ENCODE measurements at places on chromosomes 12 and 14.
A peak's percentile ranks its signal among the peaks of the same experiment; 100 is the strongest.

DNA sequence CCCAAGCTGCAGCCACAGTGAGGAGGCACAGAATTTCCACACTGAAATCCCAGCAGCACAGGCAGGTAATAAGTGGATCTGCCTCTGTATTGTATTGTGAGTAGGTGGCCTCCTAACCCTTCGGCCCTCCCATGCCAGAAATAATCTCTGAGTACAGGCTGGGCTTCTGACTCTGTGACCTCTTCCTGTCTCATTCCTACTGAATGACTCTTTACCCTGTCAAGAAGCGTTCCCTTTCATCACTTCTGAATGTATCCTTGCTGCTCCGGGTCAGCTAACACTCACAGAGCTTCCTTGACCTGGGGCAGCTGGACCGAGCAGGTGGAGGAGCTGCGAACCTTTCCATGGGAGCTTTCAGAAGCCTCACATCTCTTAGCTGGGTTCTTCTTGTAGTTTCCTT, 119.6 kb downstream of the SLC8A3 start:
- DNase-seq: no peak

DNA sequence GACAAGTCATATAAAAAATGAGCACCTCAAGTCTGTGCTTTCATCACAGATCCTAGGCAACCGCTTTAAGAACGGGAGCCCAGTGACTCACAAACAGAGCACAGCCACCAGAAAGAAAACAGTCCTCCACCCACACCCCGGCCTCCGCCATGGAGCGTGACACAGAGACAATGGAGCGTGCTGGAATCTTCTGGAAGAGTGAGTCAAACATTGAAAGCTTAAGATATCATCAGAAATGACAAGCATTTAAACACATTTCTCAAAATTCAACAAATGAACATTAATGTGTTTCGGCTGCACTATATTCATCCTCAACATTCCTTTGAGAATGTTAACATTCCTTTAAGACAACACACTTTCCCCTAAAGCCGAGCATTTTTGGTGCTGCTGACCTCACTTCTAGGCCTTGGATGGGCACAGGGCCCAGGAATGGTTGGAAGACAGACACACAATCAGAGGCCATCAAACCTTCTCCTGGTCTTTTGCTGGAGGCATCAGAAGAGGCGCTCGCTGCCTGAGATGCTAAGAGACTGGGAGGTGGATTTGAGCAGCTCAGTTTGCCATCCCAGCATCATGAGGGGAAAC, 23.6 kb upstream of the TMEM132D start:
- no peak for DNase-seq

GRCh38 chr12:93802698-93803423, 125.7 kb downstream of the CRADD start:
- DNase-seq: no peak

DNA sequence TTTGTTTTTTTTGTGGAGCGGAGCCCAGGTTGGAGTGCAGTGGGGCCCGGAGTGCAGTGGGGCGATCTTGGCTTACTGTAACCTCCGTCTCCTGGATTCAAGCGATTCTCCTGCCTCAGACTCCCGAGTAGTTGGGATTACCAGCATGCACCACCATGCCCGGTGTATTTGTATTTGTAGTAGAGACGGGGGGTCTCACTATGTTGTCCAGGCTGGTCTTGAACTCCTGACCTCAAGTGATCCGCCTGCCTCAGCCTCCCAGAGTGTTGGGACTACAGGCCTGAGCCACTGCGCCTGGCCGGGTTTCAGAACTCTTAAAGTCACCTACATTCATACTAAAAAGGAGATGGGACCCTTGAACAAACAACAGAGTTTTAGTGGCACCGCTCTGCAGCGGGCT, 52.7 kb downstream of the KRT80 start:
- no peak for DNase-seq

DNA sequence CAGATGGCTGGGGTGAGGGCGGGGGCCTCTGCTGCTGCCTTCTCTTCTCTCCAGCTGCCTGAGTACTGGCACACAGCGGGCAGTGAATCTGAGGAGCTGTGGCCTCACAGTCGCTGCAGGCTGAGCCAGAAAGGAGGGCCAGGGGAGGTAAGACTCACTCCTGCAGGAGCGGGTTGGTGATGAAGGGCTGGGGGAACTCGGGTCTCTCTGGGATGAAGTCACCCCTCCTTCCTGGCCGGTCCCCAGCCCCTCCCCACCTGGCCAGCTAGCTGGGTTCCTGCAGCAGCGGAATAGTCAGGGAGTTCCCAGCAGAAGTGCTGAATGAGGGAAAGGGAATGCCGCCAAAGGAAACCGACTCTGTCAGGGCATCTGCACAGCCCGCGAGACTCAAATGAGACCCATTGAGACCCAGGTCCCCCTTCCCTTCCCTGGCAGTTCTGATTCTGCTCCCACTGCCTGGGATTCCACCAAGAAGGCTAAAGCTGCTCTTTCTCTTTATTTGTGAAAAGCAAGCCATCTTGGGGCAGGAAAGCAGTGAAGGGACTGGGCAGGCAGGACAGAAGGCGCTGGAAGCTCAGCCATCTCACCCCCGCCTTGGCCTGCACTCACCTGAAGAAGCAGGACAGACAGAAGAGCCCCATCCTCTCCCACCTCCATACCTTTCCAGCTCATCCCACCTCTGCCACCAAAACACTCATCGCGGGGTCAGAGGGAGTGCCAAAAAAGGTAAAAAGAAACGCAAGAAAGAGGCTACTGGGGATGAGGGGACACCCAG, 5.3 kb downstream of the NGB start:
- DNase-seq: no peak

DNA sequence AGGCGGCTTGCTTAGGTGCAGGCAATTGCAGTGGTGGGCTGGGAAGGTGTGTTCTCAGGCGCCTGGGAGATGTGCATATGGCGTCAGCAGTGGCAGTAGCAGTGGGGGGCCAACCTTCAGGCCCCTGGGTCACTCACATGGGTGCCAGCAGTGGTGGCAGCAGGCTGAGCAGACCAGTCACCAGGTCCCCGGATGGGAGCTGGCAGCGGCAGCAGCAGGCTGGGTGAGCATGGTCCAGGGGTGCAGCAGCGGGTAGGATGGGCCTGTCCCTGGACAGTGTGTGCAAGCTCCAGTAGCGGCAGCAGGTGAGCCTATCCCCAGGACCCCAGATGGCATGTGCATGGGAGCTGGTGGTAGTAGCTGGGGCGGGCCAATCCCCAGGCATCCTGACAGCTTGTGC, 108.5 kb upstream of the TMEM260 start:
- DNase-seq: no peak

- DNase-seq: no peak
Measured at GRCh38 chr12:57033431-57033830, 16.5 kb downstream of the MYO1A start.

- DNase-seq: no peak
Measured at GRCh38 chr12:118330421-118331018, 42.2 kb downstream of the TAOK3 start.

- no peak for DNase-seq
Measured at GRCh38 chr14:94638339-94638738, 26.1 kb downstream of the SERPINA3 start.

GRCh38 chr14:65453807-65454480, 41.4 kb downstream of the FUT8 start:
- no peak for DNase-seq

DNA sequence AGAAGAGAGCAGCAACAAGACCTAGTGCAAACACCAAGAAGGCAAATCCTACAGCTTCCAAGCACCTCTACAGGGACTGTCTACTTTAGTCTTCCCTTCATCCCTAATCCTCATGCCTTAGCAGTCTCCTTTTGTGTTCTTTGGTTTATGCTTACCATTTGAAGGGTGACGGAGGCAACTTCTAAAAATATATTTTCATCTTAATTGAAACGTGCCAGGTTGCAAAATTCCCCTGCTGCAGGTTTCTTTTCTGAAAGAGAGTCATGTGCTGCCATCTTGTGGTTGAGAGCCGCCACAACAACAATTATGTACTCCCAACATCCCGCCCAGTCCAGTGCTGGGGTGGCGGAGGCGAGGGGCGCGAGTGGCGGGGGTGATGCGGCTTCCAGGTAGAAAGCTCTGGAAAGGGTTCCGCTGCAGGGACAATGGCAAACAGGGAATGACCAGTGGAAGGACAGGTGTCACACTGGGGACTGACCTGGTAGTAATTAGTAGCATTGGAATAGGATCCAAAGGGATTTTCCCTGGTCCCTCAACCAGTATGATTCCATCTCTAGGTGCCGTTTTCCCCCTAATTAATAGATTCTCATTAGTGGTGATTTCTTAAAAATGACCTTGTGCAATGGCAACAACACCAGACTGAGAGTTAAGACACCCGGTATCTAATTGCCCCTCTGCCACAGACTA, 80.3 kb upstream of the GNG2 start:
- DNase-seq: peak; percentile 61

GRCh38 chr14:96263347-96264199, 7.6 kb downstream of the BDKRB1 start:
- no peak for DNase-seq

DNA sequence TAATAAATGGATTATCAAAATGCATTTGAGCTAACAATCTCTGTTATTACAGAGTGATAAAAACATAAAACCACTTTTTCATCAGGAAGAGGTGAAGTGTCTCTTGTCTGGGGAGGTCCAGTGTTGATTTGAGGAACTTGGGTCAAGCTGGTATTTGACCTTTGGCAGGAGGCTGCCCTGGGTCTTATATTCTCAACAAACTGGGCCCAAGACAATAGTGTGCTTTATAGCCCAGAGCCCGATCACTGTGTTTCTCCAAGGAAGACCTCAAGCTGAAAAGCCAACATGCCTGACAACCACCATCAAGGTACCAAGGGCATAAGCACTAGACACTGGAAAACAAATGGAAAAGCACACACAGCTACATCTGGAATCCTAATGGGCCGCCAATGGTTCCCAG, 137.0 kb downstream of the SLC25A21 start:
- no peak for DNase-seq

DNA sequence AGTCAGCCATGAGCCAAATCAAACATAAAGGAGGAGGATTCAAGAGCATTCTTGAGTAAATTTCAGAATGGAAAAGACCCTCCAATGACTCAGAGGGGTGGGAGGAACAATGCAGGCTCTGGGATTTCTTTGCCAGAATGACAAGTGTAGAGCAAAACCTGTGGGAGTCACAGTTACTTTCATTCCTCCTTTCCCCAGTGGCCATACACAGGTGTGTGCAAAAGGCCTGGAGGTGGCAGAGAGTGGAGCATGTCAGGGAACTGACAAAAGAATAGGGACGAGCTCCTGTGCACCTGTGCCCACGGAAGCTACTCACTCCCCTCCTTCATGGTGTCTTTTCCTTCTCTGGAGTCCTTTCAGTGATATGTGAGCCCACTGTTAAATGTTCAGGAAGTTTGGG, 9.4 kb upstream of the CIPC start:
- DNase-seq: no peak

- peak; percentile 62 for DNase-seq
Measured at GRCh38 chr12:112992541-112993398, 14.5 kb downstream of the OAS2 start.

DNA sequence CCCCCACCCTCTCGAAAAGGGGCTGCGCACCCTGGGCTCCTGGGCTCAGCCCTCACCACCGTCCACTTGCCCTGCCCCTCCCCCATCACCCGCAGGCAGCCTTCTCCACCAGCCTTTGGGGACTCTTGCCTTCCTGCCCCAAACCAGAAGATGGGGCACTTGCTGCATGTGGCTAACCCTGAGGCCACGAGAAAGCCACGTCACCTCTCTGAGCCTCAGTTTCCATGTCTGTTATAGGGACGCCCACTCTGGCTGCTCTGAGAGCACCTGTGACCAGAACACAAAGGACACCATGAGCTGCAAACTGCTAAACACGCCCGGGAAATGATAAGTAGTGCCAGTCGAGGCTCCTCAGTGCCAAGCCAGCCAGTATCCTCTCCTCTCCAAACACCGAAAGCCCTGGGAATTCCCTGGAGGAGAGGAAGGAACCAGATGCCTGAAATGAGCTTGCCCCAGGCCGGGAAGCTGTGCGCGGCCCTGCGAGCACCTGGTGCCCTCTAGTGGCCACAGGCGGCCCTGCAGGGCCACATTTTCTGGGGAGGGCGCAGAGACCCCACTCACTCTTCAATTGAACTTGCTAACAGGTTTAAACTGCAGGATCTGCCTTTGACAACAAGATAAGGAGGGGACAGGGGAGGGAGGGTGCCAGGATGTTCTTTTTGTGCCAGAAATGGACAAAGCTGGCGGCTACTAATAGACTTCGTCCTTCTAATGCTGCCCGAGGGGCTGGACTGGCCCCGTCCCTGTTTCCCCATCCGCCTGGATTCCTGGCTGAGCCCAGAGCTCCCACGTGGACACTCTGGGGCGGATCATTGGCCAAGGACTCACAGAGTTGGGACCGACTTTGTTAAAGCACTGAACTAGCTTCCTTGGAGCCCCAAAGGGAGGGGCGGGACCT, 10.2 kb upstream of the SERPINA9 start:
- DNase-seq: no peak

DNA sequence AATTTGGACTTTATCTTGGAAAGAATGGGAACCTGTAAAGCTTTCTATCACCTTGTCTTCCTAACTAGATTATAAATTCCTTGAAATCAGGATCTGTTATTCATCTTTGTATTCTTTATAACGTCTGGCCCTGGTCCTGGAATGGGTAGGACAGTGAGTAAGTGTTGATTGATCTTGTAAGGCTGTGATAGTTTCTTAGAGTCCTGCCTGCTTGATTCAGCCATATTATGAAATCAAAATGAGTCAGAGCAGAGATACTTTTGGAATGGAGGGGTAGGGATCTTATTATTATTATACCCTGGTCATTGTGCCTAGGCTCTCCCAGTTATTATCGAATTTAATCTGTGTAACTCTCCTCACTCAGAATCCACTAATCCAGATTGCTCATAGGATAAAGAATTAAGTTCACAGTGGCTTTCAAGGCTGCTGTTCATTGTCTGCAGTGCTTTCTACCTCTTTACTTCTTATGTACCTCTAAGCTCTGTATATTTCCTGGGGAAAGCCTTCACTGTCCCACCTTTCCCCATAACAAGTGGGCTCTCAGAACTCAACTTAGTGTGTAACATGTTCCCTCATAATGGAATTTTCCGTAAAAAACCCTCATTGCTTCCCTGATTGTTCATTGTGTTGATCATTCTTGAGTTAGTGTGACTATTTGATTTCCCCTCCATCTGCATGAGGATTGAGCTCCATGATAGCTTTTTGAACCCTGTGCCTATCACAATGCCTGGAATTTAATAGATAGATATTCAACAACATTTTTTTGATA, 93.3 kb downstream of the DAAM1 start:
- no peak for DNase-seq
